ENCODE measurements at places on chromosomes 5 and 9.

GRCh38 chr5:5572010-5572865 is 149.8 kb downstream of the ICE1 start:
- no peak for DNase-seq

DNA sequence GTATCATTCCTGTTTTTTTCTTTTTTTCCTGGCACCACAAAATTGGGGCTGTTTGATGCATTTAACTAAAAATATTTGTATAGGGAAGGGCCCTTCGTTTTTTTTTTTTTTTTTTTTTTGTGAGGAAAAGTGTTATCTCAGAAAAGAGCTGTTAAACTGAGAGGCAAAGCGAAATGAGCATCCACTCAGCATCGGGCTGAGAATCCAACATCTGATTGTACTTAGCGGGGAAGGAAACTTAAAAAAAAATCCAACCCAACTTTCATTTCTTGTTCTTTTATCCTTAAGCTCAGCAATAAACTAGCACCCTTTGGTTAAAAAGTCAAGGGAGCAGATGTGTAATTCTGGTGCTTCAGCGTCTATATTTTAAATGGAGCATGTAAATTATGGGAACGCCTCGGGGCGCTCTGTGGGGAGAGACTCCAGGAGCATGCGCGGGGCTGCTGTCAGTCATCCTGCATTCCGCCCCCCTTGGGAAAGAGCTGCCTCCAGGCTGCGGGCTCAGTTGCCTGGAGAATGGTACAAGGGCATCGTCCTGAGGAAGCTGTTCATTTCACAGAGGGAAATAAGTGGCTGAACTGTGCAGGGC is 33.3 kb downstream of the DMRT2 start:
- peak; percentile 65 for DNase-seq

- DNase-seq: no peak
These were observed 14.9 kb upstream of the TMEM252 start for GRCh38 chr9:68555437-68556150.

DNA sequence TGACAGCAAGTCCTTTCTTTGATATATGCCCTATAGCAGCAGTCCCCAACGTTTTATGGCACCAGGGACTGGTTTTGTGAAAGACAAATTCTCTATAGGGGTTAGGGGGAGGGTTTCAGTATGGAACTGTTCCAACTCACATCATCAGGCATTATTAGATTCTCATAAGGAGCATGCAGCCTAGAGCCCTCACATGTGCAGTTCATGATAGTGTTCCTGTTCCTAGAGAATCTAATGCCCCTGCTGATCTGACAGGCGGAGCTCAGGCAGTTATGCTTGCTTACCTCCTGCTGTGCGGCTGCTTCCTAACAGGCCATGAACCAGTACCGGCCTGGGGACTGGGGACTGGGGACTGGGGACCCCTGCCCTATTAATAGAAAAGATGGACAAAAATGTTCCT is 2.7 kb upstream of the RAPGEF6 start:
- no peak for DNase-seq

GRCh38 chr5:76537073-76537543 is 86.1 kb downstream of the F2RL2 start:
- no peak for DNase-seq

- no peak for DNase-seq
These were observed 3.8 kb downstream of the OR2V2 start for GRCh38 chr5:181151146-181151545.

DNA sequence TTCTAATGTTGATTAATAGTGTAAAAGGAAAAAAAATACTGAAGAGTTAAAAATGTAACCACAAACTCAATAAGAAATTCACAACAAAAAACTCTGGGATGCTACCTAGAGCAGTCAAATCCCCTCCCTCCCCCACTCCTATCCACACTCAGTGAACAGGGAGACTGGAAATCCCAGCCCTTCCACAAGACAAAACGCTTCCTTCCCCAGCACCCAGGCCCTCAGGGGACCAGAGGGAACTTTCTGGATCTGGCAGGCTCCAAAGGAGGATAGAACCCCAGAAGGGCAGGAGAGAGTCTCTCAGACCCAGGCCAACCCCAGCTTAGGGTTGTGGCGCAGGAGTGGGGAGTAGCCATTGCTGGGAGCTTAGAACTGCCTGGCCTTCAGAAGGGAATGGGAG is 55.0 kb downstream of the DCP2 start:
- no peak for DNase-seq

DNA sequence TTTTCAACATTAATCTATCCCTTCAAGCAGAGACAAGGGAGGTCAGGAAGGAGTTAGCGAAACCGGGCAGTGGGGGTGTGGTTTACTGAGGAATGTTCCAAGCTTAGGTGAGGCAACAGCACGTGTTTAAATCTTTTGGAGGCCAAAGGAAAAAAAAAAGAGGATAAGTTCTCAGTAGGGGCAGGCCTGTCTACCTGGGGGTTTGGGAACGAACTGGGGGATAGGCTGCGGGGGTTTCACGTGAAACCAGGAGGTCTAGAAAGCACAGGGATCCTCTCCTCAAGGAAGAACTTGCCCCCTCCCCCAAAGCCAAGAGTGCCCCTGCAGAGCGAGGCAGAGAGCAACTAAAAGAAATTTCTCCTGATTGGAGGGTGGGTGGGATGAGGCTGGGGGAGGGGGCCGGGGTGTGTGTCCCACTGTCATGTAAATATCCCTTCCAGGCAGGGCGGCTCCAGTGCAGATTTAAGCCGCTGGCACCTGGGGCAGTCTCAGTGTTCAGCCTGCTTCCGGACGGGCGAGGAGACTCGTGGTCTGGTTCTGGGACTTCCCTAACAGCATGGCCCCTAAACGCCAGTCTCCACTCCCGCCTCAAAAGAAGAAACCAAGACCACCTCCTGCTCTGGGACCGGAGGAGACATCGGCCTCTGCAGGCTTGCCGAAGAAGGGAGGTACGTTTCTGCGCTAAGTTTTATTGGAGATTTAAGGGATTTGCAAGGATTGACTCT is 5.5 kb upstream of the SET start:
- no peak for DNase-seq

- no peak for DNase-seq
These were observed 117.4 kb downstream of the GPR21 start for GRCh38 chr9:123150708-123151503.

DNA sequence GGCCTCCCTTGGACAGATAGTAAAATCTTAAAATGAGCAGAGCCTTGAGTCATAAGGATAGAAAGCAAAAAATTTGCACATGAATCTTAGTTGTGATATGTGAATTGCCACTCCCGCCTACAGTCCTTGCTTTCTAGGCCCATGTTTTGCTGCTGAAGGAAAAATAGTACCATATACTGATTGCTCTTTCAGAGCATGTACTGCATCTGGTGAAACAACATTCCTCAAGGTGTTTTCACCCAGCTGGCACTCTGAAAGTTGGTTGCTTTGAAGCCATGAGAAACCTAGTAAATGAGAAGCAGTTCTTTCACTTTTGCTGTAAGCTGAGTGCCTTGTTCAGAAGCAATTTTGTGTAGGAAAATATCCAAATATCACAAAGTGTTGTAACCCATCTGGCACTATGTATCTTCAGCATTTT is 10.3 kb downstream of the CDC37L1 start:
- no peak for DNase-seq

GRCh38 chr9:88390371-88390990 is 2.2 kb downstream of the SPIN1 start:
- no peak for DNase-seq

- no peak for DNase-seq
These were observed 68.9 kb upstream of the ANKRD55 start for GRCh38 chr5:56302027-56302426.
